ENCODE measurements at places on chromosomes 11 and 22. TPM values are rescaled to one million over a fixed set of nuclear protein-coding genes. Genes with fewer than 3 reads are reported as not detected.
A peak's percentile ranks its signal among the peaks of the same experiment; 100 is the strongest.

- no peak overlapping the region for H3K27ac ChIP-seq
- no peaks in the 10 kb centered on the region for H3K27me3 ChIP-seq
- no peak for DNase-seq
- H3K4me1 ChIP-seq, result no peaks in the 10 kb centered on the region
- H3K4me3 ChIP-seq, result no peak overlapping the region
- H3K36me3 ChIP-seq, result peaks cover 5% of the 10 kb centered on the region
Measured at GRCh38 chr22:19923914-19924513, 17.6 kb upstream of the COMT start.

DNA sequence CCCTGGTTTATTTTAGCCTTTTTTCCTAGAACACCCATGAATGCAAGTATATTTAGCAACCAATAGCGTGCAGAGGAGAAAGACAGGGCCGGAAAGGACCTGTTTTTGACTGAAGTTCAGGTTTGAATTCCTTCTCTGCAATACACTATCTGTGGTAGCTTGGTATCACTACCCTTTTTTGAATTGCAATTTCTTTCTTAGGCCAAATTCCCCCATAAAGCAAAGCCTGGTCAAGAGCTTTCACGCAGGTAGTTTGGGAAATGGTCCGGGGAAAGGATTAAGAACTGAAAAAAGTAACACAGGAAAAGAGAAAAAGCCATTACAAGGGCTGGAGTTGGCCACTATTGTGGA is 38.8 kb upstream of the PAMR1 start:
- H3K27ac ChIP-seq, result no peak overlapping the region
- H3K4me1 ChIP-seq, result no peaks in the 10 kb centered on the region
- no peaks in the 10 kb centered on the region for H3K36me3 ChIP-seq
- DNase-seq, result no peak
- H3K27me3 ChIP-seq, result no peaks in the 10 kb centered on the region

- no peak for DNase-seq
- no peak overlapping the region for H3K4me3 ChIP-seq
- H3K4me1 ChIP-seq, result no peaks in the 10 kb centered on the region
- no peaks in the 10 kb centered on the region for H3K27me3 ChIP-seq
- no peak overlapping the region for H3K27ac ChIP-seq
- no peaks in the 10 kb centered on the region for H3K36me3 ChIP-seq
Measured at GRCh38 chr11:11217289-11217928, 135.6 kb downstream of the CSNK2A3 start.

The WT1 gene
- total RNA-seq, result 0.77 TPM

The PARVA gene
- 36.7 TPM for total RNA-seq

The CRYBB2 gene
- 0.30 TPM for total RNA-seq

GRCh38 chr22:18091916-18092526 is 14.2 kb downstream of the PEX26 start:
- H3K4me3 ChIP-seq, result peak overlapping the region; percentile 35
- no peaks in the 10 kb centered on the region for H3K4me1 ChIP-seq
- peak overlapping the region; percentile 80 for H3K27ac ChIP-seq
- no peaks in the 10 kb centered on the region for H3K27me3 ChIP-seq

DNA sequence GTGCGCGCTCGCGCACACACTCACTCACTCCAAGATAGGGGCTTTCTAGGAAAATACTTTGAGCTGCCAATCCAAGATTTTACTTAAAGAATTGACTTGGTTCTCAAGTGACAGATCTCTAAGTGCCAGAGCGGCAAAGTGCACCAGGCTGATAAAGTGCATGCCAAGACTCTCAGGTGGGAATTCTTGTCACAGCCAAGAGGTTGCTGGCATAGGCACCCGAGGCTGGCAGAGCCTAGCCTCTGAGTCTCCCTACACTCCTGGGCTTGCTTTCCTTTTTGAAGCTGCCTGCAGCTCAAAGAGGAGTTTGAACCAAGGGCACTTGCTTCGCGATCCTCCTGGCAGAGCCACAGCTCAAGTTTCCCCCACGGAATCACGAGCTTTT is 2.5 kb upstream of the ADM start:
- peak overlapping the region; percentile 85 for H3K27ac ChIP-seq
- DNase-seq, result peak; percentile 71
- peaks cover 21% of the 10 kb centered on the region for H3K4me1 ChIP-seq

The NXPE2 gene
- total RNA-seq, result not detected

The GPHA2 gene
- total RNA-seq, result not detected

The FADD gene
- 20.6 TPM for total RNA-seq

The LARGE2 gene
- total RNA-seq, result 8.7 TPM

The PLAAT5 gene
- total RNA-seq, result 1.4 TPM

The MMP12 gene
- total RNA-seq, result not detected

DNA sequence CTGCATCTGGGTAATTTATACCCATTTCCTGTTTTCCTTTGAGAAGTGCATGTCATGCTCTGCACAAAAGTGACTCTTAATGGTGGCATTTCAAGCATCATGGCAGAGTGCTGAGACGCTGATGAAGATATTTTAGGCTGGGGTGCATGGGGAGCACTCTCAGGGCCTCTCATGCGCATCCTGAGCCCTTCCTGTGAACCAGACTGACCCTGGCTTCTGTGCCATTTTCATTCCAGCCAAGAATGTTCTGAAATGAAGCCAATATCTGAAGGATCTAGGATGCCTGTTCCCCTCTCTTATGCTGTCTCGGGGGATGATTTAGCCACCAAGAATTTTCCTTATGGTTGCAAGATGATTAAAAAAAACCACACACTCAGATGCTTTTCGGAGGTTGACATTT is 61.5 kb downstream of the MIAT start:
- no peak overlapping the region for H3K27ac ChIP-seq
- H3K36me3 ChIP-seq, result peaks cover 23% of the 10 kb centered on the region
- H3K4me3 ChIP-seq, result no peak overlapping the region
- H3K4me1 ChIP-seq, result peaks cover 4% of the 10 kb centered on the region
- no peaks in the 10 kb centered on the region for H3K27me3 ChIP-seq
- DNase-seq, result no peak

The NUDT8 gene
- not detected for total RNA-seq

GRCh38 chr22:49267996-49268395 is 559.7 kb downstream of the BRD1 start:
- no peak overlapping the region for H3K27ac ChIP-seq
- H3K36me3 ChIP-seq, result no peaks in the 10 kb centered on the region
- peaks cover 4% of the 10 kb centered on the region for H3K27me3 ChIP-seq
- H3K4me1 ChIP-seq, result no peaks in the 10 kb centered on the region

- no peak overlapping the region for H3K4me3 ChIP-seq
- H3K27ac ChIP-seq, result no peak overlapping the region
- no peaks in the 10 kb centered on the region for H3K4me1 ChIP-seq
- no peaks in the 10 kb centered on the region for H3K36me3 ChIP-seq
- no peaks in the 10 kb centered on the region for H3K27me3 ChIP-seq
Measured at GRCh38 chr22:45964372-45964771, 12.6 kb downstream of the WNT7B start.

The CDC42BPG gene
- total RNA-seq, result 62.4 TPM

DNA sequence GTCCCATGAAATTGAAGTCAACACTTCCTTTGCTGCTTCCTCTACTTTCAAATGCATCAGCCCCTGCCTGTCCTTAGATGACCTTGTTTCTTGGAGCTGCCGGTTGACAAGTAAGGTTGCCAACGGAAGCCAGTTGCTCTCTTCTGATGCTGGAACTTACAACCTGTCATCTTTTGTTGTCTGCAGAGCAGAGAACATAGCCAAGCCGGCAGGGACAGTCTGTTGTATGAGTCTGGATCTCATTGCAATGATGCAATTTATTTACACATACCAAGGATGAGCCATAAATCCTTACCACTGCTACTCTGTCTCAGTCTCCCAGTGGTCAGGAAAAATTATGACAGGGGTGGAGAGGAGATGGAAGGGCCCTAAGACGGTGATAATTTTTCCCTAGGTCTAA is 151.4 kb downstream of the BLID start:
- H3K36me3 ChIP-seq, result no peaks in the 10 kb centered on the region
- no peaks in the 10 kb centered on the region for H3K27me3 ChIP-seq
- DNase-seq, result no peak

The MS4A3 gene
- total RNA-seq, result not detected

- H3K4me3 ChIP-seq, result no peak overlapping the region
- H3K4me1 ChIP-seq, result peaks cover 13% of the 10 kb centered on the region
- no peak overlapping the region for H3K27ac ChIP-seq
- H3K36me3 ChIP-seq, result no peaks in the 10 kb centered on the region
- H3K27me3 ChIP-seq, result no peaks in the 10 kb centered on the region
Measured at GRCh38 chr11:35076201-35077100, 62.5 kb upstream of the CD44 start.

- peak; percentile 54 for DNase-seq
- peaks cover 10% of the 10 kb centered on the region for H3K4me1 ChIP-seq
- no peaks in the 10 kb centered on the region for H3K27me3 ChIP-seq
- no peak overlapping the region for H3K4me3 ChIP-seq
- H3K27ac ChIP-seq, result no peak overlapping the region
Measured at GRCh38 chr11:69033431-69033830, 15.3 kb upstream of the TPCN2 start.

GRCh38 chr11:126153972-126154371 is 57.5 kb downstream of the RPUSD4 start:
- no peaks in the 10 kb centered on the region for H3K4me1 ChIP-seq
- H3K36me3 ChIP-seq, result no peaks in the 10 kb centered on the region
- no peak for DNase-seq
- no peak overlapping the region for H3K27ac ChIP-seq
- H3K4me3 ChIP-seq, result no peak overlapping the region

The KRTAP5-10 gene
- not detected for total RNA-seq

DNA sequence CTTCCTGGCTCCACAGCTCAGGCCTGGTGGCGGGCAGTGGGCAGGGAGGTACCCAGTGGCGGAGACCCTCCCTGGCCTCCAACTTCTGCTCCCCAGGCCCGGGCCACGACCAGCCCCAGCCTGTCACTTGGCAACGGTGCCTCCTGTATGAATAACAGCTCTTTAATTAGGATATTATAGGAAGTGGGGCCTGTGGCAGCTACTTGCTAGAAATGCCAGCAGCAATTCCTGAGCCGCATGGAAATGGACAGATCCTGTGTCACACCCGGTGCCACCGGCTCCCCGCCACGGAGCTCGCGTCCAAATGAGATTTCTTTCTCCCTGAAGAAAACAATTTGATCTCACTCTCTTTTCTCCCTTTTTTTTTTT is 104.5 kb downstream of the CHST1 start:
- H3K4me3 ChIP-seq, result no peak overlapping the region
- H3K4me1 ChIP-seq, result no peaks in the 10 kb centered on the region
- no peak for DNase-seq
- no peaks in the 10 kb centered on the region for H3K36me3 ChIP-seq

The SOX6 gene
- 6.1 TPM for total RNA-seq

DNA sequence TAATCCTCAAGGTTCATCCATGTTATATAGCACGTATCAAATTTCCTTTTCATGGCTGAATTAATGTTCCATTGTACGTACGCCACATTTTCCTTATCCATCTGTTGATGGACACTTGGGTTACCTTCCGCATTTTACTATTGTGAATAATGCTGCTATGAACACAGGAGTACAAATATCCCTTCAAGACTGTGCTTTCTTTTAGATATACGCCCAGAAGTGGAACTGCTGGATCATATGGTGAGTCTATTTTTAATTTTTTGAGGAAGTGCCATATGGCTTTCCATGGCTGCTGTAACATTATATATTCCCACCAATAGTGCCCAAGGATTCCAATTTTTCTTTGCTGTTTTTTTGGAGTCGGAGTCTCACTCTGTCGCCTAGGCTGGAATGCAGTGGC is 6.0 kb downstream of the MRPL40 start:
- H3K4me1 ChIP-seq, result peaks cover 10% of the 10 kb centered on the region
- H3K27ac ChIP-seq, result no peak overlapping the region
- peaks cover 19% of the 10 kb centered on the region for H3K36me3 ChIP-seq
- H3K27me3 ChIP-seq, result no peaks in the 10 kb centered on the region

DNA sequence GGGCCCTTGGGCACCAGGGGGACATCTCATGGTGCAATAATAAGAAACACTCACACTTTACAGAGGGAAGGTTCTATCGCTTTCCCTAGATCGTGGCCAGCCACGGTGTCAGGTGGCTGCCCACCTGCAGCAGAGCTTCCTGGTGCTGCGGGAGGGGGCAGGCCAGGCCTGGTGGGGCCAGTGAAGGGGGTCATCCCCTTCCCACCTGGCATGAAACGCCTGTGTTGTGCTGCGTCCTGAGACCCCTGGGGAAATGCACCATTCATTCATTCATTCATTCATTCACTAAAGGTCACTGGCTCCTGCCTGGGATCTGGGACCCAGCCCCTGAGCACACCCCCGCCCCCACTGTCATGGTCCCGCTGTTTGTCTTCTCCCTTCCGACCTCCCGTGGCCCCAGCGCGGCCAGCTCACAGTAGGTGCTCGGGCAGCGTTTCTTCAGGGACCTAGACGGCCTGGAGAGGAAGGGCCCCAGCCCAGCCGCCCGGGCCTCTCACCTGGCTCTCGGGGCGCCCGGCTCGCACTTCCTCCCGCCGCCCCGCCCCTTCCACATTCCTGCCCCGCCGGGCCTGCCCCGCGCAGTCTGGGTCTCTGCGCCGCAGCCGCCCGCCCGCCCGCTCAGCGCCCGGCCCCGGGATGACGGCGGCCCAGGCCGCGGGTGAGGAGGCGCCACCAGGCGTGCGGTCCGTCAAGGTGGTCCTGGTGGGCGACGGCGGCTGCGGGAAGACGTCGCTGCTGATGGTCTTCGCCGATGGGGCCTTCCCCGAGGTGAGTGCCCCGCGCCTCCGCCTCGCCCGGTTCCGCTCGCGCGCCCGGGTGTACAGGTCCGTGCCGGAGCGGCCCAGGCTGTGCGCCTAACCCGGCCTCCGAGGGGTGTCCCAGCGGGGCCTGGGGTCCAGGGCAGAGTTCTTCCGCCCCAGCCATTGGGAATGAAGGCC is at the start of gene RHOD:
RHOD (plus strand) TSS at position 581 of the 938 bp plus-strand sequence; CDS start at position 637, 56 bp downstream.
- peak; percentile 65 for DNase-seq
- no peaks in the 10 kb centered on the region for H3K27me3 ChIP-seq
- peak within 1 kb of the TSS; percentile 69 for H3K27ac ChIP-seq
- peak within 1 kb of the TSS; percentile 57 for H3K4me3 ChIP-seq
- peaks cover 22% of the 10 kb centered on the region for H3K4me1 ChIP-seq
- no peaks in the 10 kb centered on the region for H3K36me3 ChIP-seq

The FLRT1 gene
- total RNA-seq, result 0.15 TPM

The APOL4 gene
- total RNA-seq, result 6.0 TPM

DNA sequence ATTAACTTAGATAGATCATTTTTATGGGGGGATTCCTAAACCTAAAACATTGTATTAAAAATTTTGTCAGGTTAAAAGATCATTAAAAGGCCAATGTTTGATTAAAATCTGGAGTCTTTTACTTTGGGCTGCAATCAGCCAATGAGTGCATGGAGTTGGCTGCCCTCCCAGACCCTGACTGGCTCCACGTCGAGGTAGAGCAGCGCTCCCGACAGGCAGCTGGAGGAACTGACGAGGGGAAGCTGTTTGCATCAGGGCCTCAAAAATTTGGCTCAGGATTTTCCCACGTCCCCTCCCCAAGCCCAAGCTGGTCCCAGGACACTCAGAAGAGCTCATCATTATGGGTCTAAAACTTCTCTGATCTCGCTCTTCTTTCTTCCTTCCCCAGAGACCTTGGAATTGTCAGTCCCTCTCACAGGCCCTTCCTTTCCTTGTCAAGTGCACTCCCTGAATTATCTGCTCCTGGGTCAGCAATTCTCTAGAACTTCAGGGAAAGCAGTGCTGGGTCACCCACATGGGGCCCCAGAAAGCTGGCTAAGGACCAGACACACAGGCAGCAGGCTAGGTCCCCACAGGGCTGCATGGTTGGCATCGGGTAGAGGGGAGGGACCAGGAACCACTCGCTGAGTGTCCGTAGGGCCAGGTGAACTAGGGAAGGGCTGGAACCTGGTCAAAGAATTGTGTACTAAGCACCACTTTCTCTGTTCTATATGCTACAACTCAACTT is 119.6 kb upstream of the IGLL5 start:
- no peak overlapping the region for H3K27ac ChIP-seq
- H3K36me3 ChIP-seq, result no peaks in the 10 kb centered on the region
- H3K27me3 ChIP-seq, result no peaks in the 10 kb centered on the region
- H3K4me3 ChIP-seq, result no peak overlapping the region
